ENCODE measurements at places on chromosomes 3 and 15.

GRCh38 chr3:110504901-110505300 lies 566.7 kb upstream of the NECTIN3 start:
- DNase-seq: no peak

- DNase-seq: peak; percentile 50
Measured at GRCh38 chr15:90063770-90064247, 38.5 kb downstream of the IDH2 start.

GRCh38 chr3:108006077-108006771 lies 84.6 kb downstream of the CD47 start:
- no peak for DNase-seq

DNA sequence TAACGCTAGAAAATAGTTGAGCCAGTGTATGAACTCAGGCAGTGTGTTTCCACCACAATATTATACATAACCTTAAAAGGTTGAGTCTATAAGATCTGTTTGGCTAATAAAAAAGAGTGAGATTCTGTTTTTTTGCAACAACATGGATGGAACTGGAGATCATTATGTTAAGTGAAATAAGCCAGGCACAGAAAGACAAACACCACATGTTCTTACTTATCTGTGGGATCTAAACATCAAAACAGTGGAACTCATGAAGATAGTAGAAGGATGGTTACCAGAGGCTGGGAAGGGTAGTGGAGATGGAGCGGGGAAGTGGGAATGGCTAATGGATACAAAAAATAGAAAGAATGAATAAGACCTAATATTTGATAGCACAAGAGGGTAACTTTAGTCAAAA lies 150.7 kb downstream of the GABRG3 start:
- DNase-seq: no peak

DNA sequence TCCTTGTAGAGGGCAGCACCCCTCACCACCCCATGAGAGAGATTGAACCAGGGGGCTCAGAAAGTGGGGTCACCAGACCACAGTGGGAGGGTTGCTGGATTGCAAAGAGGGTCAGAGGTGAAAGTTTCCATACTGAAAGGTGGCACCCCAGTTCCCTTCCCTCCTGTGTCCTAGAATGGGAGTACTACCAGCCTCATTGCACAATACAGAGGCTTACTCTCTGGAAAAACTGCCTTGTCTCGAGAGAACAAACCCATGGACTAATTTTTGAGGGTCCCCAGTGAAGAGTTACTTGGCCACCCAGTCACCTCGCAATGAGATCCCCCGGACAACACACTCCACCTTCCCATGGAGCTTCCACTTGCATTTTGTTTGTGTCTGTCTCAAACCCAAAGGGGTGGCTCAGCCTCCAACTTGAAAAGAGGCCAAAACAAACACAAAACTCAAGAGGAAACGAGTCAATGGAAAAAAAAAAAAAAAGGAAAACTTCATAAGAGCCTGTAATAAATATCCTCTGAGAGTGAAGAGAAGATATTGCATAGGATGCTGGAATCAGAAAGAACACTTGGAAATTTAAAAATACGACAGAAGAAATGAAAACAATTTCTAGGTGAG lies 18.6 kb downstream of the MESP2 start:
- DNase-seq: no peak

DNA sequence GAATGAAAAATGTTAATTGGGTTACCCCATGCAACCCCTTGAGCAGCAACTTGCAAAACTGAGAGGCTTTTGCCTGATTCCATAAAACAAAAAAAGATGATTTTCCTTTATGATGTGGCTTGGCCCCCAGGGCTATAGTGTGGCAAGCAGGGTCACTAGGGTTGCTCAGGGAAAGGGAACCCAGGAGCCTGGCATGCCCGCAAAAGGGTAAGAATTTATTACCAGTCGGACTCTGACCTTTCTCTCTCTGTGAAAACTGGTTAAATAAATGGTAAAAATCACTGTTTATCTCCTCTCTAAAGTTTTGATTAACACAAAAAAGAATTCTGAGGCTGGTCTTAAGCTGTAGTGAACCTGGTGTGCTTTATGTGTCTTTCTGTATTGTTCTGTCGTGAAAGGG lies 37.7 kb upstream of the SEC61A1 start:
- DNase-seq: no peak

- no peak for DNase-seq
Measured at GRCh38 chr3:196471551-196471950, 32.0 kb downstream of the RNF168 start.

- DNase-seq: no peak
Measured at GRCh38 chr15:39581793-39582285, 960 bp downstream of the THBS1 start.

DNA sequence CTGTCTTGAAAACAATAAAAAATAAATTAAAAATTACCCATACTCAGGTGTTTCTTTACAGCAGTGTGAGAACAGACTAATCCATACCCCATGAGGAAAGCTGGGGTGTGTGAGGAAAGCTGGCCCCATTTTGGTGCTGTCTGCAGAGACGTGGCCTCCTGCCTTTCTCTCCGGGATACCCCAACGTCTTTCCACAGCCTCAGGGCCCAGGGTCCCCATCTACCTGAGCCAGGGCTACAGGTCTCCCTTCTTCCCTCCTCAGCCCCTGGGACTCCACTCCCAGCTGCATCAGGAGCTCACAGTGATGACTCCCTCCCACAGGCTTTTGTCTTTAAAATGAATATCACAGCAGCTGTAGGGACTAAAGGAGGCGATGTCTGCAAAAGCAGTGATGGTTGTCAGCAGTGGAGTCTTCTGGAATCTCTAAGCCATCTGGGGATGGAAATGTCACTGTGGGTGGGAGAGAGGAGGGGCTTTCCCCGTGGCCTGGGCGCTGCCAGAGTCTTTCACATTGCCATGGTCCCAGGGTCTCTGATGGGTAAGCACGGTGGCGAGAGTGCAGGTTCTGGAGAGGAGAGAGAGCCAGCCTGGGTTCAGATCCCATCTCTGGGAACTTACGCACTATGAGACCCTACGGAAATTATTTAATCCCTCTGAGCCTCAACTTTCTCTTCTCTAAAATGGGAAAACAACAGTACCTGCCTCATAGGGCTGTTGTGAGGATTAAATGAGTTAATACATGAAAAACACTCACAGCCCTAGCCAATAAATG lies 259.3 kb downstream of the PLCL2 start:
- DNase-seq: no peak

GRCh38 chr3:59341459-59341858 lies 291.6 kb upstream of the CFAP20DC start:
- DNase-seq: no peak

DNA sequence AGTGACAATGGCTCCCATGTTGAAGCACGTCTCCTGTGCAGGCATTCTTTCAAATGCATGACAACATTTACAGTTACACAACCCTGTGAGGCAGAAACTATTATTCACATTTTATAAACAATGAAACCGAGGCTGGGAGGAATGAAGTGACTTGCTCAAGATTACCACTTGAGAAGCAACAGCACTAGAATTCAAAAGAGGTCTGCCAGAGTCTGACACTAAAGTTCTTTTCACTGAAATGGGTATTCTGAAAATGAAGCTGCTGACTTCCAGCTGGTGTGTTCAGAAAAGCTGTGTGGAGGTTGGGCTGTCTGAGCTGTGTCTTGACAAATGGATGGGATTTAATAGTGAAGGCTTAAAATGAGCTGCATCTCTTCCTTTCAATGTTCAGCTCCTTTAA lies 104.4 kb downstream of the THSD4 start:
- DNase-seq: no peak

GRCh38 chr3:124631727-124632126 lies 98.5 kb upstream of the UMPS start:
- DNase-seq: no peak

GRCh38 chr3:116429479-116430269 lies 15.6 kb downstream of the LSAMP start:
- no peak for DNase-seq

DNA sequence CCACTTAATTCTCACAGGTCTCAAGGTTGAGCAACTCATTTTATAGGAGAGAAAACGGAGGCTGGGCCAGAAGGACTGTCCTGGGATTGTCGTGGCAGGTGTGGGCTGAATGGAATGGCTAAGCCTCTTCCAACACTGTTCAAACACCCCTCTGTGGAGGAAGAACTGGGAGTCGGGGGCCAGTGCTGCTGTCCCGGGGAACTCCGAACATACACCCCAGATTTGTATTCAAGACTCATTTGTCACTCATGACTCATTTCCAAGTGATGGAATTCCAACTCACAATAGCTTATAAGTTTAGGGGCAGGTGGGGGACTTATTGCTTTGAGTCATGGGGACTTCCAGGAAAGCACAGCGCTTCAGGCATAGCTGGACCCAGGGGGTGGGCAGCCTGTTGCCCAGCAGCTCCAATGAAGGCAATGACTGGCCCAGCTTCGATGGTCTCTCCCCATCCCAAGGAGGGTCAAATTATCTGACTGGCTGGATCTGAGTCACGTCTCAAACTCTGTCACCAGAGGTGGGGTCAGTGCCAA lies 72.5 kb downstream of the TM2D3 start:
- DNase-seq: no peak

Measured in AML-193 (cell line).